ENCODE measurements at places on chromosomes 1 and 21.

GRCh38 chr1:153390938-153391710 lies at the start of gene S100A8:
Gene S100A8, minus strand, starts transcription at chr1:153391073. Its CDS starts 538 bp downstream, at chr1:153390535.
- DNase-seq: no peak

- DNase-seq: no peak
These were observed 45.0 kb downstream of the SLC19A1 start for GRCh38 chr21:45496968-45497845.

DNA sequence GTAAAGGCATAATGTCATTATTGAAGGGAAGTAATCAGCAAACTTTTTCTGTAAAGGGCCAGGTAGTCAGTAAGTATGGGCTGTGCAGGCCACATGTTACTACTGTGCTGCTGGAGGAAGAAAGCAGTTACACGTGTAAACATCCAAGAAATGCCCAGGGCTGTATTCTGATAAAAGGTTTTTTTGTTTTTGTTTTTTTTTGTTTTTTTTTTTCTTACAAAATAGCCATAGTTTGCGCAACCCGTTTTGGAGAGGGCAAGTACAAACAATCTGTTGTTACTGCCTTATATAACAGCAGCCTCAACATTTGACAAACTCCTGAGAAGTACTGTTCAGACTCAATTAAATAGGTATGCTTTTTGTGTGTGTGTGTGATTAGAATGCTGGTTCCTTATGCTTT lies 26.7 kb upstream of the MTMR11 start:
- no peak for DNase-seq

DNA sequence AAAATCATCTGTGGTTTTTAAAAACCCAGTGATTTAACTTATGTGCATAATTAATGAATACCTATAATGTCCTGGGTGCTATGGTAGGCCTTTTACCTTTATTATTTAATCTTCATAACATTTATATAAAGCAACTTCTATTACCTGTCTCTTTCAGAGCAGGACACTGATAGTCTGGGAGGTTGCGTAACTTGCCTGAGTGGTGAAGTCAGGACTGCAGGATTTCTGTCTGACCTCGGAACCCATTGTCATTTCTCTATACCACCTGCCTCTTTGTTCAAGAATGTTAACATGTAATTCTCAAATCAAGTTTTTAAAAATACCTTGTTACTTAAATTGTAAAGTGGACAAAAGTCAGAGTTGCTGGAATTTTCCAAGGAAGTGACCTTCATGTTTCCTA lies 41.0 kb upstream of the BACH1 start:
- DNase-seq: no peak

GRCh38 chr1:115251856-115252255 lies 86.2 kb downstream of the NGF start:
- DNase-seq: peak; percentile 37

DNA sequence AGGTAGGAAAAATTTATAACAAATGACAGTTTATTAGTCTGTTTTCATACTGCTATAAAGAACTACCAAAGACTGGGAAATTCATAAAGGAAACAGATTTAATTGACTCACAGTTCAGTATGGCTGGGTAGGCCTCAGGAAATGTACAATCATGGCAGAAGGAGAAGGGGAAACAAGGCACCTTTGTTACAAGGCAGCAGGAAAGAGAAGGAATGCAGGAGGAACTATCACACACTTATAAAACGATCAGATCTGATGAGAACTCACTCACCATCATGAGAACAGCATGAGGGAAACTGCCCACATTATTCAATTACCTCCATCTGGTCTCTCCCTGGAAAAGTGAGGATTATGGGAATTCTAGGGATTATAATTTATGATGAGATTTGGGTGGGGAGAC lies 61.3 kb downstream of the ASB17 start:
- no peak for DNase-seq

- peak; percentile 68 for DNase-seq
These were observed 5.4 kb upstream of the LAMC2 start for GRCh38 chr1:183180634-183181056.

GRCh38 chr1:231976231-231976630 lies 349.6 kb downstream of the DISC1 start:
- no peak for DNase-seq

DNA sequence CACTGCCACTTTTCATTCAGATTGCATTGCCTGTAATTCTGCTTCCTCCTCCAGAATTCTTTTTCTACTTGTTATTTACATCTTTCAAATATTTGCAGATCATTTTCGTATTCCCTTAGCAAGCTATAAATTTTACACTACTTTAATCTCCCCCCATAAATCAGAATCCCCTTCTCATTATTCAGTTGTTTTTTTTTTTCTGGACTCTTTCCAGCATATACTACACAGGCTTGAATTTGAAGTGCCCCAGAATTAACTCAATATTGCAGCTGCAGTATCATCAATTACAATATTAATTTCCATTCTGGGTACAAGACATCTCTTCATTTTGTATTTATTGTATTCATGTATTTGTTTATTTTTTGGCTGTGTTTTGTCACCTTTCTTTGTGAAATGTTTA lies 1494.3 kb downstream of the AMY1C start:
- no peak for DNase-seq

DNA sequence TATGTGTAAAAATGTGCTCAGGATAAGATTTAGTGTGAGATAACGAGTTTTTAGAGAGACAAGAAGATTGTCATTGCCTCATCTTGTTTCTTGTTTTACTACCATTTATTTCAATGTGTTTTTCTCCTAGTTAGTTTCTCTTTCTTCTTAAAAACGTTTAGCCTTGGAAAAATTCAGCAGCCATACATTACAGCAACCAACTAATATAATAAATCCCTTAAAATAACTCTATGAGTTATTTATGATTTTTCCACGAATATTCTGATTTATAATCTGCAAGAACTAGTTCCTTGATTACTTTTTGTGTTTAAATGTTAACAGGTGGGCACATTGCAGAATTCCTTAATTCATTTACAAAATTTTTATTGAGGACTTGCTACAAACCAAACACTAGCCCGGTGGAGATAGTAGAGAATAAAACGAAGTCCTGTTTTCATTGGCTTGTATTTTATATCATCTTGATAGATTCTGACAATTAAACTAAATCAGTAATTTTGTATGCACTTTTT lies 118.9 kb downstream of the OSBPL9 start:
- DNase-seq: no peak

- DNase-seq: no peak
These were observed 41.6 kb downstream of the PARP1 start for GRCh38 chr1:226366290-226366689.

DNA sequence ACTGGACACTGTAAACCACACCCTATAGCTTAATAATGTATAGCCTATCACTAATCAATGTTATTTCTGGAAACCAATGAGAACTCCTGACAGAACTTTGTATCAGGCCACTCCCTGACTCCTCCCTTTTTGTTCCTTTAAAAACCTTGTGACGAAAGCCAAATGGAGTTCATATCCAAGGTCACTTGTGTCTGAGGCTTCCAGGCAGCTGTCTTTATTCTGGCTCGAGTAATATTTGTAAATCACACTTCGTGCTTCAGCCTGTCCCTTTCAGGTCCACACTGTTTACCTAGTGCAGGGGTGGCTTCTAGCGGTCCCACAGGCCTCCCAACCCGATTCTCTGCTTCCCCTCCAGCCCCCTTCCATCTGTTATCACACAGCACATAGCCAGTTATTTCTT lies 16.2 kb upstream of the CAPN9 start:
- DNase-seq: no peak

DNA sequence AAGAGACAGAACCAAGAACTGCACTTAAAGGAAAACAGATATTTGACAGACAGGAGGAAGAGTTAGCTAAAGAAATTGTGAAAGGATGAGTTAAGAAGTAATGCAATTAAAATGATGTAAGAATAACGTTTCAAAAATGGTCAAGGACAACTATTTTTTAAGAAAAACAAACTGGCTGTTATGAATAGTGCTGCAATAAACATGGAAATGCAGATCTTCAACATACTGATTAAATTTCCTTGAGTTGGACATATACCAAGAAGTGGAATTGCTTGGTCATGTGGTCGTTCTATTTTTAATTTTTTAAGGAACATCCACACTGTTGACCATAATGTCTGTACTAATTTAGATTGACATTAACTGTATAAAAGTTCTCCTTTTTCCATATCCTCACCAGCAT lies 23.1 kb upstream of the PHTF1 start:
- no peak for DNase-seq

- DNase-seq: peak; percentile 25
These were observed 511 bp downstream of the DNTTIP2 start for GRCh38 chr1:93878501-93878888.

DNA sequence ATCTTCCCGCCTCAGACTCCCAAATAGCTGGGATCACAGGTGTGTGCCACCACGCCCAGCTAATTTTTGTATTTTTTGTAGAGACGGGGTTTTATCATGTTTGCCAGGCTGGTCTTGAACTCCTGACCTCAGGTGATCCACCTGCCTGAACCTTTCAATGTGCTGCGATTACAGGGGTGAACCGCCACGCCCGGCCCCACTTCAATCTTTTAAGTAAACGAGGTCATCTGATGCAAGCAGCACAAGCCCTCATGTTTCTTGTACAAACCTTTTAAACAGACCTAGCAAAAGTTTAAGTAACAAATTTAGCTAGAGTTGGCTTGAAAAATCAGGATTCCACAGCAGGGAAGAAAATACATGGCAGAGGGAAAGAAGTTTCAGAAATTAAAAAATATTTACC lies 21.2 kb upstream of the USP1 start:
- DNase-seq: no peak

GRCh38 chr1:52125736-52126359 lies 16.0 kb upstream of the ZFYVE9 start:
- no peak for DNase-seq

DNA sequence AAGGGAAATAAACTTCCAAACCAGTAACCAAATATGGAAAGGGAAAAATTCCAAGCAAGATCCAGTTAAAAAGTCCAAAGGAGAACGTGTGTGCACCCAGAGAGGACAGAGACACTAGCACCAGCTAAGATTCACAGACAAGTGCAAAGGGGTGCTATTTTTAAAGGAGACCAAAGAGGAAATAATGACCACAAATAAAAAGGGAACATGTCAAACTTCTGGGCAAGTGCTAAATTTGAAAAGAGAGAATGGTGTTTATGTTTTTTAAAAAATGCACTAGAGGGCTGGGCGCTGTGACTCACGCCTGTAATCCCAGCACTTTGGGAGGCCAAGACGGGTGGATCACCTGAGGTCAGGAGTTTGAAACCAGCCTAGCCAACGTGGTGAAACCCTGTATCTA lies 8.6 kb downstream of the JAM2 start:
- DNase-seq: no peak

GRCh38 chr21:26954662-26955121 lies 12.2 kb downstream of the ADAMTS5 start:
- no peak for DNase-seq

GRCh38 chr1:111334169-111334568 lies 43.5 kb downstream of the CHIA start:
- DNase-seq: peak; percentile 24

- no peak for DNase-seq
These were observed 199.9 kb upstream of the FMN2 start for GRCh38 chr1:239891621-239892358.

- DNase-seq: no peak
These were observed 8.0 kb downstream of the CYYR1 start for GRCh38 chr21:26565111-26565510.

DNA sequence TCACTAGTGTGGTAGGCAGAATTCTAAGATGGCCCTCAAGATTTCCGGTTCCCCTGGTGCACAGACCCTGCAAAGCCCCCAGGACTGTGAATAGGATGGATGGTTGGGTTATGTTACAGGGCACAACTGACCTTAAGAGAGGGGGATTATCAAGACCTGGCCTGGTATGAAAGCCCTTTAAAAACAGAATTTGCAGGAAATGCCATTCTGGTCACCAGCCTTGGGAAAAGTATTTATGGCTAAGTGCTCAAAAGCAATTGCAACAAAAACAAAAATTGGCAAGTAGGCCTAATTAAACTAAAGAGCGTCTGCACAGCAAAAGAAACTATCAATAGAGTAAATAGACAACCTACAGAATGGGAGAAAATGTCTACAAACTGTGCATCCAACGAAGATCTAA lies 144.7 kb upstream of the EDN2 start:
- no peak for DNase-seq

DNA sequence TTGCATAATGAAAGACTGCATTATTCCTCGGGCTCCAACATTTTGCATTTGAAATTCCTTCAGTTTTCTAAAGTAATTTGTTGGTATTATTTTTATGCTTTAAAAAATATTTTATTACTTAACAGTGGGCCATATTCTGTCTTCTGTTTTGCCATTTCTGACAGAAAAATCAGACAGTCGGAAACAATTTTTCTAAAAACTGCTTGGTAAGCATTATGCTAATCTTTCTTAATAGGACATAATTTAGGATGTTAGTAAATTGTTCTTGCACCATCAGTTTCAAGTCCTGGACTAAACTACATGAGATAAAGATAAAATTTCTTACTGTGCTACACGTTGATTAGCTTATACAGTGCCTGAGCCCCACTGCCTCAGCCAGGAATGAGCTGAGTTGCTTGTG lies 11.2 kb downstream of the RGL1 start:
- no peak for DNase-seq

- DNase-seq: no peak
These were observed 42.2 kb upstream of the WNT4 start for GRCh38 chr1:22184892-22185612.

- DNase-seq: no peak
These were observed 4.2 kb upstream of the KIFAP3 start for GRCh38 chr1:170078610-170079189.

DNA sequence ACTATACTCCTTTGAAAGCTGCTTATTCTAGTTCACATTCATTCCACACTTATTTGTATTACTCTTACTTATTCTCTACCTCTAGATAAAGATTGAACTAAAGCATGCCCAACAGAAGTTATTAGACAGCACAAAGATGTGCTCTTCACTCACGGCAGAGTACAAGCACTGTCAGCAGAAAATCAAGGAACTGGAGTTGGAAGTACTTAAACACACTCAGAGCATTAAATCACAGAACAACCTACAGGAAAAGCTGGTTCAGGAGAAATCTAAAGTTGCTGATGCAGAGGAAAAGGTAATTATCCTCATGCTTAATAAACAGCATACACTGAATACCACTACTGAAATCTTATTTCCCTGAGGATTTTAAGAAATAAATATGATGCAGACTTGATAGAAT lies 81.3 kb upstream of the PPIH start:
- no peak for DNase-seq

GRCh38 chr1:44289530-44289929 lies 65.5 kb downstream of the ERI3 start:
- DNase-seq: no peak

- DNase-seq: no peak
These were observed 21.0 kb downstream of the LEPR start for GRCh38 chr1:65441464-65441863.

- DNase-seq: no peak
These were observed 201.2 kb upstream of the L1TD1 start for GRCh38 chr1:61993331-61993961.

GRCh38 chr1:110556471-110556807 lies 37.5 kb upstream of the KCNA10 start:
- no peak for DNase-seq

- DNase-seq: no peak
These were observed 1165.1 kb upstream of the ADGRL4 start for GRCh38 chr1:80171631-80172030.

GRCh38 chr1:29237129-29237821 lies 953 bp downstream of the PTPRU start:
- DNase-seq: peak; percentile 56
